ENCODE measurements at places on chromosomes 11 and 22.

DNA sequence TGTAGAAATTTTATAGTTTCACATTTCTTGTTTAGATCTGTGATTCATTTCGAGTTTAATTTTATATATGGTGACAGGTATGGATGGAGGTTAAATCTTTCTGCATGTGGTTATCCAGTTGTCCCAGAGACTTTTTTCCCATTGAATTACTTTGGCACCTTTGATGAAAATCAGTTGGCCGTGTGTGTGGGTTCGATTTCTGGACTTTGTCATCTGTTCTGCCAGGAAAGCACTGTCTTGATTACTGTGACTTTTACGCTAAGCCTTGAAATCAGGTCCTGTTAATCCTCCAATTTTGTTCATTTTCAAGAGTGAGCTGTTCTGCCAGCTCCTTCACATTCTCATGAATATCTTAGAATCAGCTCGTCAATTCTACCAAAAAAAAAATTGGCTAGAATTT lies 107.4 kb downstream of the KCNQ1 start:
- DNase-seq, result no peak

DNA sequence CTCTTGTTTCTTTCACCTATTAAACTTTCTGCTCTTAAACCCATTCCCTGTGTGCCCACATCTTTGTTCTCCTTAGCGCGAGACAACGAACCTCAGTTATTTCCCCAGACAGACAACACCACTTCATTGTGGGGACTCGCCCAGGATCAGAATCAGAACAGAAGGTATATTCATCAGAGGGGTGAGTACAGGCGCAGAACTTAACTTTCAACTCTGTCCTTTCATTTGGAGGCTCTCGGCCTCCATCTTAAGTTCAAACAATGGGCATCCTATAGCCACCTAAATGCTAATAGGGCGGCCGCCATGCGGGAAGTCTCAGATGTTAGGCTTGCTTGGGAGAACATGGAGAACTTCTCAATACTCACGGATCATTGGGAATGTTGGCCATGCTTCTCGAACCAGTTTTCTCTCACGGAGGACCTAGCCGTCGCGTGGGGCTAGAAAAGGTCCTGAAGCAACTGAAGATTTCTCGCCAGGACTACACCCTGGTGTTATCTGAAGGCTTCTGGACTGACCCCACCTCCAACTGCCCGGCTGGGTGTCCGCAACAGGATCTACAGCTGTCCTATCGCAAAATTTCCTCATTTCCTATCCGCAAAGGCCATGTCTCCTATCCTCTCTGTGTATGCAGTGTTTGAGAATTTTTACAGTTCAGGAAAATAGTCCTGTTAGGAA lies 13.4 kb upstream of the HYLS1 start:
- no peak for DNase-seq

- no peak for DNase-seq
These were observed 3.4 kb downstream of the TSPAN32 start for GRCh38 chr11:2305140-2305778.

DNA sequence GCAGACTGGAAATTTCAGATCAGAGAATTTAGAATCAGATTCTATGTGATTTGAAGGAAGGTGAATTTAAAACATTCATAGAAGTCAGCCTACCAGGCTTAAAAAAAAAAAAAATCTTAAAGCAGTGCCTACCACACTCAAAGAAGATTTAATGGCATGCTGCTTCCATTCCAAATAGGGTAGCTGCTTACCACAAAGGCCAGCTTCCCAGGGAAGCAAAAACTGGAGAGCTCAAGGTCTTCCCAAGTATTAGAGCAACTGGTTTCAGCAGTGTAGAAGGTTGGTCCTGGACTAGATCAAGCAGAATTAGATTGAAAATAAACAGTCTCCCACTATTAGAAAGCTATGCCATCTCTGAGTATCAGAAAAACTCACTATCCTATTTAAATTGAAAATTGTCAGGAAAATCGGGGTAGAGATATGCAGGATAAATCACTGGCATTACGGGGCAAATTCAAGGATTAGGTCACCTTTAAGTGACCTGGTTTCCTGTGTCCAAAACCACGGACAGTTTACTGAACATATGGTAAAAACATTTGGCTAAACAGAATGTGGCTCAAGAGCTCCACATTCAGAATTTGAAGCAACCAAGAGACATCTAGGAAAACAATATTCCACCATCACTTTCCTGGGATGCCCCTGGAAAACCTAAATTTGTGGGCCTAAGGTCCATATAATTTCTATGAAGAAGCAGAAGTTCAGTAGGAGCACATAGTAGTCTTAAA lies 1.3 kb downstream of the C11orf42 start:
- no peak for DNase-seq

DNA sequence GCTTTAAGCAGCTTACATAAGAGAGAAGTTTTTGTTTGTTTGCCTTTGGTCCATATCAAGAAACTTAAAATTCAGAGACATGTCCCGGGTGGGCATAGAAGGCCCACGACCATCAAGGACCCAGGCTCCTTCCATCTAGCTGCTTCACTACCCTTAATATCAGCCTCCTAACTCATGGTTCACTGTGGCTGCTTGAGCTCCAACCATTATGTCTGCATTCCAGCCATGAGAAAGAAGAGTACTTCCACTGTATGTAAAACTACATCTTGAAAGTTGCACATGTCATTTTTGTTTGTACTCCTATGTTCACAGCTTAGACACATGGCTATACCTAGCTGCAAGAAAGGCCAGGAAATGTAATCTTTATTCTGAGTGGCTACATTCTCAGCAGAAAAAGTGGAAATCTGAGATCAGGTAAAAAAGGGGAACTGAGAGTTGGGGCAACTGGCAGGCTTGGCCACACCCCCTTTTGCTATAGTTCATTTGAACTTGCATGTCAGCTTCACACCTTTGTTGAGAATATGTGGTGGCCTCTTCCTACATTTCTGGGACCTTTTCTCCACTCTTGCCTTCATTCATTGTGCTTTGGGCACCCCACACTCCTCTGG lies 81.3 kb upstream of the TP53I11 start:
- DNase-seq, result no peak

GRCh38 chr11:97570636-97571035 lies 1180.8 kb downstream of the JRKL start:
- no peak for DNase-seq

GRCh38 chr22:35677460-35678187 lies 29.4 kb downstream of the APOL6 start:
- DNase-seq, result no peak

- DNase-seq, result no peak
These were observed 93.1 kb downstream of the TP53I11 start for GRCh38 chr11:44857490-44858090.

DNA sequence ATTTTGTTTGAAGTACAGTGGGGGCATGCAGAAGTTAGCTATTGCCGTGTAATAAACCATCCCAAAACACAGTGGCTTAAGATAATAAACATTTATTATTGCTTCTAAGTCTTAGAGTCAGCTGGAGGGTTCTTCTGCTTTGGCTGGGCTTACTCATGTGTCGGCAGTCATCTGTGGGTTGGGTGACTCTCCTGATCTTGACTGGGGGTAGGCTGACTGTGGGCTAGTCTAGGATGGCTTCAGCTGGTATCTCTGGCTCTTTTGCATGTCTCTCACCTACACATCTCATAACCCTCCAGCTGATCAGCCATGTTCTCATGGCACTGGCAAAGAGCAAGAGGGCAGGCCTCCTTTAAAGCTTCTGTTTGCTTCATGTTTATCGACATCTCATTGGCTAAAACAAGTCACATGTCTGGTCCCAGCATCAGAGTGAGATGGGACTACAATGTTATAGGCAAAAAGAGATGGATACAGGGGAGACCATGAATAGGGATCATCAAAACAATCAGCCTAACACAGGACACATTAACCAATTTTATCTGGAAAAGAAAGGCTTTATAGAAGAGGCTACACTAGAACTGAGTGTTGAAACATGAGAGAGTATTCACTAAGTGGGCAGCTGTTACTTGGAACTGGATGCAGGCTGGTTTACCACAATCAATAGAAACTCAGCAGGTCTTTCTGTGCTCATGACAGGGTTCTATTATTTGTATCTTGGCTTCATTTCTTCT lies 5.1 kb downstream of the LRRC51 start:
- no peak for DNase-seq

DNA sequence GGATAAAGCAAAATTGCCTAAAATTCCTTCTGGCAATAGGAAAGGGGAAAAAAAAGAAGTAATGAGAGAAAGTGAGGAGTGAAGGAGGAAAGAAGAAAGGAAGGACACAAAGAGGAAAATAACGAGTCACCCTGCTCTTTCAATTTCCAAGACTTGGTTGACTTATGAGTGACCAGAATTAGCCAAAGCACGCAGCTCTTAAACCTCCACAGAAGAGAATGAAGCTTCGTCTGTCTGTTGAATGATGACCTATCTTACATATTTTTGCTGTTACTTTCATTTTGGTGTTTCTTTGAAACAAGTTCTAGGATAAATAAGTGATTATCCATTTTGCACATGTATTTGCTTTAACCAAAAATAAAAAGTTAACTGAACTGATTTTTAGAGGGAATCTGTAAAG lies 728 bp downstream of the MMP27 start:
- DNase-seq, result no peak

- no peak for DNase-seq
These were observed 21.7 kb upstream of the ARFGAP3 start for GRCh38 chr22:42878561-42879305.

GRCh38 chr22:37195921-37196320 lies 7.9 kb upstream of the C1QTNF6 start:
- DNase-seq, result no peak

- no peak for DNase-seq
These were observed 174.4 kb upstream of the NARS2 start for GRCh38 chr11:78748918-78749690.

- DNase-seq, result no peak
These were observed 2.9 kb downstream of the TSKU start for GRCh38 chr11:76786016-76786415.

GRCh38 chr22:44920183-44920582 lies 89.6 kb downstream of the PHF21B start:
- no peak for DNase-seq

- DNase-seq, result no peak
These were observed 49.3 kb upstream of the CRTAM start for GRCh38 chr11:122788781-122789535.

DNA sequence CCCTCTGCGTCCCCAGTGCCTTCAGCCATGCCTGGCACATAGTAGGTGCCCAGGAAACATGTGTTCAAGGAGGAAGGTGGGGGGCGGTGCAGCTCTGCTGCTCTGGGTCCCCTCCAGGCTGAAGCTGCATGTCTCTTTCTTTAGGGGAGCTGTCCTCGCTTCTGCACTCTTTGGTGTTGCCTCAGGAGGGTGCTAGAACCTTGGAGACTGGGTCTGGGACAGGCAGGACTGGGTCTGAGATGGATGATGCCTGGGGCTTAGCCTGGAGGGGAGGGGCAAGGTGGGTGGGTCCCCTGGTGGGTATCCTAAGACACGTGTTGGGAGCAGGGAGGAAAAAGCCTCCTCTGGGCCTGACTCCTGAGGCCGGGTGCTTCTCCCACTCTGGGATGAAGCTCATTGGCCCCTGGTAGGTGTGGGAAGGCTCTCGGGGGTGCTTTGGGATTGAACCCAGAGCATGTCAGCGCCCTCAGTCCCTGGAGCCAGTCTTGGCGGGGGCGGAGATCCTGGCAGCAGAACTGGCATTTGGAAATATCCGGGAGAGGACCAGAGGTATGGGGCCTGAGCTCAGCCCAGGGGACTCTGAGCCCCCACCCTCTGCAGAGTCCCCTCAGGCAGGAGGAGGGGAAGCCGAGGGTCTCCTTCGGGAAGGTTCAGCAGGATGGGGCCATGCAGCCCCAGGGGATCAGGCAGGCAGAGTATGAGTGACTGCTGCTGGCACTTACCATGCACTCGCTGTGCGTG lies 6.7 kb upstream of the GSTP1 start:
- no peak for DNase-seq

DNA sequence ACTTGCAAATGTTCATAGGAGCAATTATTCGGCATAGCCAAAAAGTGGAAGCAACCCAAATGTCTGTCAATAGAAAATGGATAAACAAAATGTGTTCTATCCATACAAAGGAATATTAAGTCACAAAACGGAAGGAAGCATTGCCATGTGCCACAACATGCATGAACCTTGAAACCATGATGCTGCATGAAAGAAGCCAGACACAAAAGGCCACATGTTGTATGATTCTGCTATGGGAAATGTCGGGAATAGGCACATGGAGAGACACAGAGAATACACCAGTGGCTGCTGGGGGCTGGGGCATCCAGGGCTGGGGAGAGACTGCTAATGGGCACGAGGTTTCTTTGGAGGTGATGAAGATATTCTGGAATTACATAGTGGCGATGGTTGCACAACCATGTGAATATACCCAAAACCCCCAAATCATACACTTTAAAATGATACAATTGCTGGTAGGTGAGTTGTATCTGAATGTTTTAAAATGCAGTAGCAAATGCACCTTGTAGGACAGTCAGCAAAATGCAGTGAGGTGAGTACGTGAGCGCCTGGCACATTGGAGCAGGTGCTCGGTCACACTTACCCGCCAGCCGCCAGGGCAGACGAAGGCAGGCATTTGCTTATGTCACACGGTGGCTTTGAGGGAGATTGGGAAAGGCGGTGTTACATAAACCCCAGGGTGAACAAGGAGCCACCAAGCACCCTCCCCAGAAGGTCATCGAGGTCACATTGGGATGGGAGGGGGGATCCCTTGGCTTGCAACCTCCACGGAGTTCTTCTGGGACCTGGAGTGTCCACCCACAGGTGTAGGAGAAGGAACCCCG lies 6.3 kb upstream of the OSM start:
- no peak for DNase-seq

DNA sequence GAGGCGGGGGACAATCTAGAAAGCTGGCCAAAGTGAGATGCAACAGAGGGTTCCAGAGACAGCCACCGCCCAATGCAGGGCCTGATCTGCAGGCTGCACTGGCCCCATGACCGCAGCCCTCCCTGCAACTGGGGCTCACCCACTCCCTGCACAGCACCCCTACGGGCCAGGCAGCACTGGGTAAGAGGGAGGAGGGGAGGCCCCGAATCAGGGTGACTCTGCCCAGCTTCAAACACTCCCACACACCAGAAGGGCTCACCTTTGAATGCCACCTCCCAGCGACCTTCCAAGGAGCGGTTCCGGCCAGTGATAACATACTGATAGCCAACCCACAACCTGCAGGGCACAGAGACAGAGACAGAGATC lies 59.3 kb downstream of the DGCR2 start:
- no peak for DNase-seq
